Activated T-helper 17 cell treated with anti-CD3 and anti-CD28 coated beads, Interleukin-2, amount 50 U/mL, for 72 hours (primary cell): ENCODE measurements at places on chromosomes 3 and 15.

DNA sequence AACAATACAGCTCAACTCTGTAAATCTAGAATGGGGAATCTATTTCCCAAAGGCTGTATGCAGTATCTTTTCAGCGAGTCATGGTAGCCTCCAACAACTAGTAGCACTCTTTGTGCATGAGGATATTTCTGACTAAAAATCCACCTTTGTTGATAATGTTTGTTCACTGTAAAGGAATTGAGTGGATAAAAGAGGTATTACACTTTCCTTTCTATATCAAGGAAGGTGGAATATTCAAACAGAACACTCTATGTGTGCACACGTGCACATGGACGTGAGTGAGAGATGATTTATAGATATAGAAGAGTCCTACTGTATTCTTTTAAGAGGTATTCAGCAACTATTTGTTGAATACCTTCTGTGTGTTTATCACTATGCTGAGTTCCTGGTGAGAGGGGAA lies 68.2 kb downstream of the CMSS1 start:
- ATAC-seq, result no peak

DNA sequence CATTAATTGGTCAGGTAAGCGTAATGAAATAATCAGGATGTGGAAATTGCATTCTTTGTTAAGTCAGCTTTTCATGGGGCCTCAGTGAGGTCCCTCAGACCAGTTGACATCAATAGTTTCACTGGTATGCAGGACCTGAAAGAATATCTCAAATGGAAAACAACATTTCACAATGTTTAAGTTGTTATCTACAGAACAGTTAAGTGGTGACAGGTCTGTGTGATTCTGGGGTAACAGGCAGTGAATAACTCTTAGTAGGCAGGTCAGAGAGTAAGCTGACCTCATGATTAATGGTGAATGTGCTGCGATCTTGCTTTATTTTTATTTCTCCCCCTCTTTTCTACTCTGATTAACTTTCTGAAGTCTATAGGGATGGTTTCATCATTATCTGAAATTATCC lies 28.9 kb upstream of the ACP3 start:
- no peak for ATAC-seq

DNA sequence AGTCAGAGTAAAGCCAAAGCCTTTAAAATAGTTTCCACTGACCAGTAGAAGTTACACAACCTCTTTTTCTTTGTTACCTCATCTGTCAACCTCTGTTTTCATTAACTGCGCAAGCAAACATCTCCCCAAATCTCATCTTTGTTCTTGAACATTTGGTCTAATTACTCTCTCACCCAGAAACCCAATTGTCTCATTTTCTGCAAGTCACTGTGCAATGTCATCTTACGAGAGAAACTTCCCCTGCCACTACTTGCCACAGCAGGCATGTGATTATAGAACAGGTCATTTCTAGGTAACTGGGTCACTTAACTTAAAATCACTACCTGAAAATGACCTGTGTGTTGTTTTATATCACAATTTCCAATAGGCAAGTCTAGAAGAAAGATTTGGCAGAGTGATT lies 159.4 kb downstream of the SI start:
- no peak for ATAC-seq

DNA sequence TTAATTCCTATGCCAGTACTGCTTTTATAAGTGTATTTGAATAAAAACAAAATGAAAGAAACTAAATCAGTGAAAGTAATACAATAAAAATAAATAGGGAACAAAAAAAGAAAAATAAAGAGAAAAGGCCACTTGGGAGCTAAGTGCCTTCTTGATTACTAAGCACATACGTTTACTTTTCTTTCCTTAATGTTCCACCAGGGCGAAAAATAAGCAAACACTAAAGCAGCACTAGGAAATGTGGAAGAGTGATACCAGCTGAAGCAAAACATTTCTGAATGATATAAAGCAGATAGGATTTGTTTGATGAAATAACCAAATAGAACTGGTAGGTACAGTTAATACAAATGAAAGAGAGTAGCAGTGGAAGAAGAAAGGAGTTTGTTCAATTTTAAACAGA lies 132.8 kb upstream of the ZPLD1 start:
- ATAC-seq, result no peak
